ENCODE measurements at places on chromosomes 4 and X. TPM values are rescaled to one million over a fixed set of nuclear protein-coding genes. Genes with fewer than 3 reads are reported as not detected.

DNA sequence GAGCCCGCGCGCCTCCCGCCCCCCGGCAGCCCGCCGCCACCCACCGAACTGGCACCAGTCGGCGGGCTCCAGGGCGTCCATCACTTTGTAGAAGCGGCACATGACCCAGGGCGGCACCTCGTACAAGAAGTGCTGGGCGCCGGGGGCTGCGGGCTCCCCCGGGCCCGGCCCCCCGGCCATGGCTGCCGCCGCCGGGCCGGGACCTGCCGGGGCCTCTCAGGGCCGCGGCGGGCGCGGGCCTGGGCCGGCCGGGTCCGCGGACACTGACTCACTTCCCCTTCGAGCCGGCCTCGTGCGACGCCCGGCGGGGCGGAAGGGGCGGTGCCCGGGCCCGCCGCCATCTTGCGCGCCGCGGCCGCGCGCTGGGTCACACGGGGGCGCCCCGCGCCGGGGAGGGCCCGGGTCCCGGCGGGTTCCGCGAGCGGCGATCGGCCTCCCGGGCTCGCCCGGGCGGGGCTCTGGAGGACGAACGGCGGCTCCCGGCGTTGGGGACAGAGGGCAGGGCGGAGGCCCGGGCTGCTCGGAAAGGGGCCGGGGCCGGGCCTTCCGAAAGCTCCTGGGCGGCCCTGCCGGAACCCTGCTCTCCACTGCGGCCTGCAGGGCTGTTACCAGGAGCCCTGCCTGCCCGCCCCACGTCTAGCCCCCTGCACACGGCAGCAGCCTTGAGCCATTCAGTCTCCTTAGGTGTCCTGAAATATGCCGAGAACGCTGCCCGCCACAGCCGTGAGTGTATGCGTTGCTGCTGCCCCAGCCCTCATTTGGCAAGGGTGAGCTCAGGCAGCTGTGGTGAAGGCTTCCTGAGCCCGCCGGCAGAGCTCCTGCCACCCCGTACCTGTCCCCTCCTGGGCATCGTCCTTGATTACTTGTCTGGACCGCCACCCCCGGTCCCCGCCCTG lies at the start of gene IRAK1:
Gene IRAK1 (minus strand): TSS at position 270 of the 896 bp plus-strand sequence. CDS start 90 bp downstream, at position 180.
- no peak for DNase-seq

Gene AMBN
- total RNA-seq: not detected

Gene IL21
- not detected for total RNA-seq

Gene OTUD6A
- total RNA-seq: not detected
